ENCODE measurements at places on chromosomes 4 and X.

DNA sequence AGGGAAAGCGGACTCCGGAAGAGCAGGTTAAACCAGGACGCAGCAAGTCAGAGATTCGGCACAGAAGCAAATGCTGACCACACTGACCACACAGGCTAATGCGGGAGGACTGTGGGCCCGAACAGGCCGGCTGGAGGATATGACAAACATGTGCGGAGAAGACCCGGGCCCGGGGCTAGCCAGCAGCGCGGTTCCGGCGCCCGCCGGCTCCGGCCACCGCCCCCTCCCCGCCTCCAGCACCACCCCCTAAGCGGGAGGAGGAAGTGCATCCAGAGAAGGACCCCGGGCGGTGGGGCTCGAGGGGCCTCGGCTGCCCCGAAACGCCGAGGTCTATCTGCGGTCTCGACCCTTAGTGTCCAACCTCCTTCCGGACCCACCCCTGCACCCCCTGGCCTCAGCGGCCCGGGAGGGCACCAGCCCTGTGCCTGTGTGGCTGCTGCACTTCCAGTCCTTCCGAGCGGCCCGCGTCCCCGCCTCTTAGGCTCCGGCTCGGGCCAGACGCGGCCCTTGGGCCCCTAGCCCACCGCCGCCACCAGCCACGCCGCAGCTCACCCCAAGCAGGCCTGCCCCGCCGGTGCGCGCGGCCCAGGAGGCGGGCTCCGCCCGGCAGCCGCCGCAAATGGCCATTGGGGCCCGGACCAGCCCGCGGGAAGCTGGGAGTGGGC lies 2.1 kb downstream of the ELOVL6 start:
- DNase-seq = no peak

GRCh38 chr4:12471193-12471592 lies 1012.9 kb downstream of the RAB28 start:
- DNase-seq = no peak

DNA sequence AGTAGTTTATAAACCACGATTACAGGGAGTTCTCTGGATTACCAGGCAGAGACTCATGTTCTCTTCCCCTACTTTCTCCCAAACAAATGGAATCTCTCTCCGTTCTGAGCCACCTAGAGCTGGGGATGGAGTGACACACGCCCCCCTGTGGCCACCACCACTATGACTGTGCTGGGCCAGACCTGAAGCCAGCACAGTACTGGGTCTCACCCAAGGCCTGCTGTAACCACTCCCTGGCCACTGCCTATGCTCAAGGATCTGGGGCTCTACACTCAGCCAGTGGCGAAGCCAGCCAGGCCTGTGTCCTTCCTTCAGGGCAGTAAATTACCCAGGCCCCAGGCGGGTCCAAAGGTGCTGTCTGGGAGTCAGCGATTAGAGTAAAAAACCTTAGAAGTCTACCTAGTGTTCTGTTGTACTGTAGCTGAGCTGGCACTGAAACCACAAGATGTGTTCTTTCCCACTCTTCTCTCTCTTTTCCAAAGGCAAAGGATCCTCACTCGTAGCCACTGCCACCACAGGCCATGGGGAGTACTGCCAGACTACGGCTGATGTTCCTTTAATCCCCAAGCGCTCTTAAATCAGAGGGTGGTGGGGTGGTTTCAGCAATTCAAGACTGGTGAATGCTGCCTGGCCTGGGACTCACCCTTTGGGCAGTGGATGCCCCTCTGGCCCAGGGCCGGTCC lies 412.2 kb upstream of the ARX start:
- DNase-seq = no peak

GRCh38 chr4:13056630-13057189 lies 427.4 kb downstream of the RAB28 start:
- no peak for DNase-seq

DNA sequence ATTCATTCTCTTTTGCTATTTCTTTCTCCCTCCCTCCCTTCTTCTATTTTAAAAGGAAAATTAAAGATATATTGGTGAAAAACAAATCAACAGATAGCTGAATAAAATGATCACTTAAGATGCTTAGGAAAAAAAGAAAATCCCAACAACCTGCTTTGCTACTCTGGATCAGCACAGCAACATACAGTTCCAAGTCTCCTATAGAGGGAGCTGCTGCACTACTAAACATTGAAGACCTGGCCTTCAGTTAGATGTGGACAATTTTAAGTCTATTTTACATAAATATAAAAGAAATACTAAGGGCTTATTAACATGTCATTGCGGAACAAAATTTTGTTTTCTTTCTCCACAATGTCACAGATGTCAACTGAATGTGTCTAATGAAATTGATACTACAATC lies 226.4 kb downstream of the MAGEB5 start:
- DNase-seq = no peak

- DNase-seq = peak; percentile 47
Observed at GRCh38 chr4:152112887-152113286, 352.1 kb upstream of the GATB start.

DNA sequence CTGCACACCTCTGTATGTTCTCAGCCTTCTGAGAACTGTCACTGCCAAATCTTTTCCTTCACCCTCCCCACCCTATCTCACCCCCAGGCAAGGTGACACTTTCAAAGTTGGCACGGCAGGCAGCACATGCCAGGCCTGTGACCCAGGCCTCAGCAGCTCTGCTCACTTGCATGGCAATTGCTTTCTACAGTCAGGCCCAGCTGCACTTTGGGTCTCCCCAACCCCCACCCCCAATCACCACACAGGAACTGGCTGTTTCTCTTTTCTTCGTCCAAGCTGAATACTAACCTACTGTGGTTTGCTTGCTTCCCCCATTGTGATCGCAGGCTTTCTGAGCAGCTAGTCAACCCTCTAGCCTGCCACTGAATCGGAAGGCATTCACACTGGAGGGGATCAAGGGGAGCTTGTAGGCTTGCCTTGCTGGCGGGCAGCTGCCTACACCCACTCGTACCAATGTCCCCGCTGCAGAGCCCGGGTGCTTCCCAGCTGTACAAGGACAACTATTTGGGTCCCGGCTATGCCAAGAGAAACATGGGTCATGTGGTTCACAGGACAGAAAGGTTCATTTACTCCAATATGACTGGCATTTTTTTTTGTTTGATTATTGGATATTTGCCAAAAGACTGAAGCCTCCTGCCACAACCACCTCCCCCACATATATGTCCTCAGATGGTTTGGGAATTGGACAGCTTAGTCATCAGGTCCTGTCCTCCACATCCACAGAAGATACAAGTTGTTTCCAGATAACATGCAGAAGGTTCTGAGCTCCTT lies 28.1 kb downstream of the SLC25A43 start:
- DNase-seq = peak; percentile 34

GRCh38 chrX:25343060-25343459 lies 327.3 kb upstream of the ARX start:
- no peak for DNase-seq

DNA sequence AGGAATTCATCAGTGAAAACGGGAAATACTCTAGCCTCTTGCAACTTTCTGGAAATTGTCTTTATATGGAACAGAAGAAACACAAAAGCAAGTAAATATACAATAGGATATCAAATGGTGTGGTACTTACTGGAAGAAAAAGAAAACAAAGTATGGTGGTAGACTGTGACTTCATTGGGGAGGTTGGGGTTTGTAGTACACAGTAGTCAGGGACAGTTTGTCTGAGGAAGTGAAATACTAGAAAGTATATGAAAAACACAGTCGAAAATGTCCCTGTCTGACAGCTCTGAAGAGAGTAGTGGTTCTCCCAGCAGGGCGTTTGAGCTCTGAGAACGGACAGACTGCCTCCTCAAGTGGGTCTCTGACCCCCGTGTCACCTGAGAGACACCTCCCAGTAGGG lies 390.0 kb upstream of the NWD2 start:
- DNase-seq = no peak

DNA sequence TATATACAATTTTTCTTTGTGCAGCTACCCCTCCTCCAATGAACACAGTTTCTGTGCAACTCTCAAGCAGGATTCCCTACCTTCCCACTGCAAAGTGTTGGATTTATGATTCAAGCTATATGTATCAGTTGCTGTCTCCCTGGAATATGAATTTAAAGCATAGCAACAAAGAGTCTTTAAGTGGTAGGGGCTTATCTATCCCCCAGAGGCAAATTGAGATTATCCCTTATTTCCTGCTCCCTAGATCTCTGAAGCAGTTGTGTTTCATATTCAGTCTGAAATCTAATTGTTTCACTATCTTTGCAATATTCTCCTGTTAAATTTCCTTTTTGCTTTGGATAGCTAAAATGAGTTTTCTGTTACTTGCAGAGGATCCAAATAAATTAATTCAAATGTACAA lies 263.0 kb downstream of the IQCM start:
- DNase-seq = no peak

GRCh38 chrX:107571296-107571998 lies 56.9 kb upstream of the PRPS1 start:
- DNase-seq = no peak

GRCh38 chr4:53355930-53356521 lies 9.8 kb downstream of the SCFD2 start:
- peak; percentile 17 for DNase-seq

DNA sequence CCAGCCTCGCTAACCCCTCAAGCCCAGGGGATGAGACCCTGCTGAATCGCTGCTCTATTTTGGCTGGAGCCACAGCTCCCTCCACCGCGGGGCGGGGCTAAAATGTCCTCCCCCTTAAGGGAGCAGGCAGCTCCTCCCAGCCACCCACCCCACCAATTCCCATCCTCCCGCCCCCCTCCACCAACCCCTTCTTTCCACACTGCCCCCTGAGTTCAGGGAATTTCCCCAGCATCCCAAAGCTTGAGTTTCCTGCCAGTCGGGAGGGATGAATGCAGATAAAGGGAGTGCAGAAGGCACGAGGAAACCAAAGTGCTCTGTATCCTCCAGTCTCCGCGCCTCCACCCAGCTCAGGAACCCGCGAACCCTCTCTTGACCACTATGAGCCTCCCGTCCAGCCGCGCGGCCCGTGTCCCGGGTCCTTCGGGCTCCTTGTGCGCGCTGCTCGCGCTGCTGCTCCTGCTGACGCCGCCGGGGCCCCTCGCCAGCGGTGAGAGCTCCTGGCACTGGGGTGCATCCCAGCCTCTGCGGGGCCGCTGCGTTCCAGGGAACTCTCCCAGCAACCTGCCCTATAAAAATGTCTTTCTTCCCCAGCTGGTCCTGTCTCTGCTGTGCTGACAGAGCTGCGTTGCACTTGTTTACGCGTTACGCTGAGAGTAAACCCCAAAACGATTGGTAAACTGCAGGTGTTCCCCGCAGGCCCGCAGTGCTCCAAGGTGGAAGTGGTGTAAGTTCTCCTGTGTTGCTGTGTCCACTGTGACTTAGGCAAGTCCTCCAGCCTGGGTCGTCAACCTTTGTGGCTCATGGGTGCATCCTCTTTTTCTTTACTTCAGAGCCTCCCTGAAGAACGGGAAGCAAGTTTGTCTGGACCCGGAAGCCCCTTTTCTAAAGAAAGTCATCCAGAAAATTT lies at the start of gene CXCL6:
TSS of gene CXCL6 (plus strand) at position 306 of the 907 bp plus-strand sequence. CDS start at position 379, 73 bp downstream.
- DNase-seq = peak; percentile 59

DNA sequence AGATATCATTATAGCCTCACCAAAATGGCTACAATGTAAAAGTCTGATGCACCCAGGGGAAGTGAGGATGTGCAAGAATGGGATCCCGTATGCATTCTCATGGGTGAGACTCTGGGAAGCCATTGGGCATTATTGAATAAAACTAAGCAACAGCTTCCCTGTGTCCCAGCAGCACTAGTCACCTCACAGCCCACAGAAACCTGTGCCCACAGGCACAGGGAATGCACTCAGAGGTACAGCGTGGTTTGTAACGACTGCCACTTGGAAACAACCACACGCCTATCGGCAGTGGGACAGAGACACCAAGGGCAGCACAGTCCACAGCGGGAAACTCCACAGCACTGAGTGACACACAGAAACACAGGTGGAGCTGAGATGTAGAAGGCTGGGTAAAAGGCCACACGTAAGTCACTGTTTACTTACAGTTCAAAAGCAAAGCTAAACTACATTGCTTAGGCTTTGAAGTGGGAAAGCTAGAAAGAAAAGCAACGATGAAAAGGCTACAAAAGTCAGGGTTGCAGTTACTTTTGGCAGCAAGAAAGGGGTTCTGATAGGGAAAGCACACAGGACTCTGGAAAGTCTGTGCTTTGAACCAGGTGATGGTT lies 69.2 kb downstream of the HAUS3 start:
- no peak for DNase-seq

DNA sequence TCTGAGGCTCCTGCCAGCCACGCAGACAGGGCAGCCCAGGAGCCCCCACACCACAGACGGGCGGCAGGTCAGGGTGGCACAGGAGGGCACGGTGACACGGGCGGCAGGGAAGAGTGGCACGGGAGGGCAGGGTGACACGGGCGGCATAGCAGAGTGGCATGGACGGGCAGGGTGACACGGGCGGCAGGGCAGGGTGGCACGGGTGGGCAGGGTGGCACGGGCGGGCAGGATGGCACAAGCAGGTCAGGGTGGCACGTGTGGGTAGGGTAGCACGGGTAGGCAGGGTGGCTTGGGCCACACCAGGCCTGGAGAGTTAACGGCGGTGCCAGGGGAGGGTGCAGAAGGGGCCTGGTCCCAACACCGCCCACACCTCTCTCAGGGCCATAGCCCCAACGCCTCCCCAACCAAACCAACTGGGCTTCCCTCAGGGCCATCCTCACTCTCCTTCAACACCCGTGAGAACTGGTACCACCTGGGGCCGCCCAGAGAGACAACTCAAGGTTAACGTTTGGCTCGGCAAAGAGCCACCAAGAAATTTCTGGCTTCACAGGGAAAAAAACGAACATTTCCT lies 3.4 kb downstream of the CTBP1 start:
- DNase-seq = peak; percentile 3

DNA sequence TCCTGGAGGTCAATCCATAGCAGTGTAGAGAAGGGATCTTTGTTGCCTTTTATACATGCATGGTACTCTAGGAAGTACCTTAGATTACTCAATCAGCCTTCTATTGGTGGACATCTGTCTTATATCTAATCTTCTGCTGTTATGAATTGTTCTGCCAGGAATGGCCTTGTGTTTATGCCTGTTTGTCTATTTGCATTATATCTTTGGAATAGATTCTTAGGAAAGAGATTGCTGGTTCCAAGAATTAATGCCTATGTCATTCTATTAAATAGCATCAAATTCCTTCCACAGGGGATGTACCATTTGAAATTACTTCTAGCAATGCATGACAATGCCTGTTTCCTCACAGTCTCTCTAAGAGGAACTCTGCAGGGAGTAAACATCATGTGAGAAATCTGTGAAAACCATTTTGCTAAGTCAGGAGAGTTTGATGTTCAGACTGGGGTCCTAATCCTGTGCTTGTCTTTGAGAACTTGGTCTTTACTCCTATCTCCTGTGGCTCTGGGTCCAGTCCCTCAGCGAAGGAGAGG lies 42.5 kb downstream of the BEX3 start:
- DNase-seq = peak; percentile 56

DNA sequence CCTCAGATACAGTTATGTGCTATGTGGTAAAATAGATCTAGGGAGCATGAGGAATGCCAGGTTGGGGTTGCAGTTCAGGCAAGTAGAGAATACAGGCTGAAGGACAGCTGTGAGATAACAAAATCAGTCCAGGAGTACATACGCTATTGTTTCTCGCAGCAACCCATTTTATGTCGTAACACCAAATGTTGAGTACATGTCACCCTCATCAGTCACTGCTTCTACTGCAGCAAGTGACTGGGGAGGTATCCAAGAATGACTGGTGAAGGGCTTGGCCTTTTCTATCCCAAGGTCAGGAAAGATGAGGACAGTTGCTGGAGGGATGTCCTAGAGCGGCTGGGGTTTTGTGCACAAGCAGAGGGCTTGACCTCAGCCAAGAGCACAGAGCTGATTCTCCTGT lies 172.1 kb downstream of the CBR4 start:
- no peak for DNase-seq

Measured in suppressor macrophage (primary cell).